Type B pancreatic cell (in vitro differentiated cells): ENCODE measurements at places on chromosomes 3 and 15. TPM values are rescaled to one million over a fixed set of nuclear protein-coding genes. Genes with fewer than 3 reads are reported as not detected.

CLDND1 gene
- total RNA-seq: 59.4 and 83.1 TPM in 2 replicates

KIF7 gene
- 5.5 and 15.5 TPM in 2 replicates for total RNA-seq

ZNF501 gene
- total RNA-seq: 5.0 and 5.8 TPM in 2 replicates

CPNE9 gene
- 0.34 and 0.59 TPM in 2 replicates for total RNA-seq

HRG gene
- total RNA-seq: not detected in 2 replicates

CD200R1 gene
- total RNA-seq: 2.1 and 4.5 TPM in 2 replicates

ARHGEF3 gene
- total RNA-seq: 20.9 and 32.6 TPM in 2 replicates

EFHB gene
- total RNA-seq: 0.71 and 1.8 TPM in 2 replicates

MIX23 gene
- 39.8 and 44.9 TPM in 2 replicates for total RNA-seq

MEX3B gene
- 14.2 and 46.1 TPM in 2 replicates for total RNA-seq

C3orf80 gene
- 2.6 and 2.8 TPM in 2 replicates for total RNA-seq

MYRIP gene
- total RNA-seq: 0.38 and 0.53 TPM in 2 replicates

CELSR3 gene
- total RNA-seq: 9.8 and 10.2 TPM in 2 replicates

GRK7 gene
- 0.10 TPM in 1 of 2 replicates, not detected in the other for total RNA-seq

A4GNT gene
- total RNA-seq: 0.34 TPM in 1 of 2 replicates, not detected in the other

SLC28A1 gene
- 0.19 and 0.31 TPM in 2 replicates for total RNA-seq

NAALADL2 gene
- 5.8 and 9.9 TPM in 2 replicates for total RNA-seq

XCR1 gene
- total RNA-seq: 3.6 and 13.9 TPM in 2 replicates

CMTM7 gene
- total RNA-seq: 8.2 and 20.4 TPM in 2 replicates

CCDC191 gene
- 4.7 and 8.4 TPM in 2 replicates for total RNA-seq

EPB42 gene
- total RNA-seq: not detected in 2 replicates

TRPM1 gene
- total RNA-seq: 9.5 TPM in 1 of 2 replicates, not detected in the other

DUOX2 gene
- 3.1 TPM in 2 replicates for total RNA-seq

HHATL gene
- not detected in 2 replicates for total RNA-seq

CADM2 gene
- 4.0 and 11.4 TPM in 2 replicates for total RNA-seq

PIF1 gene
- total RNA-seq: 8.0 and 30.5 TPM in 2 replicates

DUOXA2 gene
- 0.17 and 0.52 TPM in 2 replicates for total RNA-seq

ARF4 gene
- total RNA-seq: 132 and 188 TPM in 2 replicates

UMPS gene
- 46.7 and 51.6 TPM in 2 replicates for total RNA-seq

TMEM212 gene
- not detected in 2 replicates for total RNA-seq

GNB5 gene
- total RNA-seq: 12.6 and 19.9 TPM in 2 replicates

IGF2BP2 gene
- total RNA-seq: 101 and 140 TPM in 2 replicates

SLC35G2 gene
- total RNA-seq: 3.7 and 5.8 TPM in 2 replicates

GLDN gene
- total RNA-seq: 0.52 and 0.68 TPM in 2 replicates
